Fibroblast of the aortic adventitia (primary cell): ENCODE measurements at places on chromosomes 3 and 15.
A peak's percentile ranks its signal among the peaks of the same experiment; 100 is the strongest.

- DNase-seq: no peak
Observed at GRCh38 chr15:76024021-76024768, 12.0 kb upstream of the NRG4 start.

DNA sequence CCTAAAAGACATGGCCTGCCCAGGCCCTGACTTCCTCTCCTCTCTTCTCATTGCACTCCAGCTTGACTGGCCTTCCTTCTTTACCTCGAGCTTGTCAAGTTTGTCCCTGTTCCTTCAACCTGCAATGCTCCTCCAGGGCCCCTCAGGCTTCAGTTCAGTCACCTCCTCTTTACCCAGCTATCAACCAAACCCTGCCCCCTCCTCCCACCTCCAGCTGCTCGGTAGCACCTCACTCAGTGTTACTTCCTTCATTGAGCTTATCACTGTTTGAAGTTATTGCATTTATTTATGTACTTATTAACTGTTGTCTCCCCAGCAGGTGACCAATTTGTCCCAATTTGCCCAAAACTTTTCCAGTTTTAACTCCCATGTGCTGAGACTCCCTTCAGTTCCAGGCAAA, 95.8 kb upstream of the UBE2E1 start:
- DNase-seq: no peak

DNA sequence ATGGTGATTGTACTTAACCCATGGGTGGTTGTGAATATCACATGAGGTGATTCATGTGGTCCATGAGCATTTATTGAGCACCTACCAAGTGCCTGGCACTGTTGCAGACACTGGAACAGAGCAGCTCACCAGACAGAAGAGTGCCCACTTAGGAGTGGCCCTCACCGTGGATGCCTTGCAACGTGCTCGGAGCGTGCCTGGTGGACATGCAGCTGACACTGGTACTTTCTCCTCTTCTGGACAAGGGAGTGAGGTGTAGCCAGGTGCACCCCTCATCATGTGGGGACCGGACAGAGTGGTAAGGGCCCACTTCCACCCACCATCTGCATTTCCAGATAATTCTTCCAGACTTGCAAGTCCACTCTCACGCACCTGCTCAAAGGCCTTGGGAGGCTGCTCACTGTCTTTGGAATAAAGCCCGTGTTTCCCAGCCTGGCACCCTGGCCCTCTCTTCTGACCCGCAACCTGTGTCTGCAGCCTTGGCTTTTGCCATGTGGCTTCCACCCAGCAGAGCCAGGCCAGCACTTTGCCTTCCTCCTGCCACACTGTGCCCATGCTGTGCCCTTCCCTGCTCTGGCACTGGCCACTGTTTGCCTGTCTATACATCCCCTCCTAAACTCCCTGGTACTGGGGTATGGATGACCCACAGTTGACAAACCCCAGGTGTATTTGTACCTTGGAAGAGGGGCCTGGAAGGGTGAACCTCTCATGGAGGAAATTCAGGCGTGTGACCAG, 90.9 kb upstream of the SEC13 start:
- no peak for DNase-seq

GRCh38 chr3:184982076-184982475, 170.1 kb downstream of the VPS8 start:
- DNase-seq: no peak

GRCh38 chr3:126515066-126515706, 2.4 kb downstream of the UROC1 start:
- no peak for DNase-seq

GRCh38 chr3:186107215-186108105, 1.4 kb downstream of the ETV5 start:
- DNase-seq: peak; percentile 72

DNA sequence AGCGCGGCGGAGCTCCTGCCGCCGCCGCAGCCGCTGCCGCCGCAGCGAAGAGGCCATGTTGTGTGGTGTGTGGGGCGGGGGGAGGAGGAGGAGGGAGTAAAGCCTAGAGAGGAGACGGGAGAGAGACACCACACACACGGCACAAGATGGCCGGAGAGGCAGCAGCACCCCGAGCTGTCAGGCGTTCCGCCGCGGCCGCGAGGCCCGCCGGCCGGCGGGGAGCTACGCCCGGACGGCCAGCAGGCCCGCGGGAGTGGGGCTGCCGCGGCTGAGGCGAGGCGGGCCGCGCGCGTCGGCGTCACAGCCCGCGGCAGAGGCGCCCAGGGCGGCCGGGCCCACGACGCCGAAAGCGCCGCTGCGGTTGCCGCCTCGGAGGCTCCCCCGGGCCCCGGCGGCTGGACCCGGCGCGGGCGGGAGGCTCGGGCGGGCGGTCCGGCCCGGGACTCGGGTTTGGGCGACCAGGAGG, 17.4 kb upstream of the CHD2 start:
- no peak for DNase-seq

GRCh38 chr3:185722881-185723280, 102.0 kb downstream of the IGF2BP2 start:
- no peak for DNase-seq

DNA sequence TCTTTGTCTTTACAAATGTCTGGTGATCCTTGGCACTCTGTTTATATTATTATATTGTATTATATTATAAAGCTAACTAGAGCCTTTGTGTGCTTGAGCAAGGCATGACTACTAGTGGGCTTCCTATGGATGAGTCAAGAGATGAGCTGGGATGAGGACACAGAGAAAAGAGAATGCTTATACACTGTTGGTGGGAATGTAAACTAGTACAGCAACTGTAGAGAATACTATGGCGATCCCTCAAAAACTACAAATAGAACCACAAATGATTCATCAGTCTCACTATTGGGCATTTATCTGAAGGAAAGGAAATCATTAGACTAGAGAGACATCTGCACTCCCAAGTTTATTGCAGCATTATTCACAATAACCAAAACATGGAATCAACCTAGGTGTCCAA, 40.8 kb upstream of the MED12L start:
- no peak for DNase-seq

GRCh38 chr15:91929509-91929908, 76.0 kb downstream of the SLCO3A1 start:
- peak; percentile 27 for DNase-seq

GRCh38 chr3:88824666-88825564, 282.5 kb upstream of the EPHA3 start:
- DNase-seq: no peak

- no peak for DNase-seq
Observed at GRCh38 chr3:56052188-56052587, 416.1 kb downstream of the ERC2 start.

- no peak for DNase-seq
Observed at GRCh38 chr3:149701206-149701976, 43.6 kb upstream of the WWTR1 start.

GRCh38 chr3:155690921-155691320, 54.0 kb downstream of the PLCH1 start:
- no peak for DNase-seq

DNA sequence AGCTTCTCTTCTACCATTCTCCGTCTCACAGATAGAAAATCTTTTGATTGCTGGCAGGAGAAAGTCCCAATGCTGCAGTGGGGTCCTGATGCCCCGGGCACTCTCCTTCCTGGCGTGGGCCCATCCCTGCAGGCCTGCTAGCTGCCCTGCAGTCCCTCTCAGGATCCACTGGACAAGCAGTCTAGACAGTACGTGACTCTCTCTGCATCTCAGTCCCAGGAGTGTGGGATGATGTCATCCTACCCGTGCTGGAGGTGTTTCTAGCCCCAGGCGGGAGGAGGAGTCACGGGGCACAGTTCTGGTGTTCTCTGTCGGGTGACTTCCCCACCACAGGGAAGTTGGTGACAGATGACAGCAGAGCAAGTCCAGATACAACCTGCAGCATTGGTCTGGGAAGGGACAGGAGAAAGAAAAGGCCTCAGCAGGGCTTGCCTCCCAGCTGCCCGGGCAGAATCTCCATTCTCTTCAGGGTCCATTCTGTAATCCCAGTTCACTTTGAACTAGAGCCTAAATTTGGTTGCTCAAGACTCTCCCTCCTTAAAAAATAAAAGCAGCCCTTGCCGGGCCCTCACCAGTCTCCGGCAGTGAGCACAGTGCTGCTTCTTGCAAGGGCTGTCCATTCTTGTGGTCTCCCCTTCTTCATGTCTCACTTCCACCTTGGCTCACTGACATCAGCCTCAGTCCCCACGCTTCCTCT, 30.6 kb downstream of the SLC28A1 start:
- DNase-seq: peak; percentile 80

GRCh38 chr3:29226706-29227105, 54.2 kb upstream of the RBMS3 start:
- DNase-seq: peak; percentile 44

- DNase-seq: no peak
Observed at GRCh38 chr3:16140894-16141285, 33.6 kb upstream of the GALNT15 start.

- no peak for DNase-seq
Observed at GRCh38 chr3:183082355-183082915, 16.9 kb downstream of the MCCC1 start.

GRCh38 chr3:11539677-11540076, 104.0 kb downstream of the VGLL4 start:
- no peak for DNase-seq

- no peak for DNase-seq
Observed at GRCh38 chr3:50415816-50416215, 56.5 kb upstream of the TMEM115 start.

DNA sequence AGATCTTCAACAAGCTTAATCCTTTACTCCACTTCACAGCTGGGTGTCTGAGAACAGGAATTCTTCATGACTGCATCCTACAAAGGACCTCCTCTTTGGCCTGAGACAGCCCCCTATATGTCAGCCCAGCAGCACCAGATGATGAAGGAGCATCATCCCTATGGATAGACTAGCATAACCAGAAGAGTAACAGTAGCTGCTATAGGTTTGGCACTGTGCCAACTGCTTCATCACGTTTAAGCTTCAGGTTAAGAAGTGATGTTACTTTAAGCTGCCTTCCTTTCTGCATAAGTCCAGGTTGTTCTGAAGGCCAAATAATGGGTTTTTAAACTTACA, 50.6 kb downstream of the CMSS1 start:
- DNase-seq: no peak

- DNase-seq: no peak
Observed at GRCh38 chr3:151768393-151768930, 34.7 kb downstream of the AADACL2 start.

- peak; percentile 87 for DNase-seq
Observed at GRCh38 chr3:195150181-195151118, 120.5 kb downstream of the XXYLT1 start.

- no peak for DNase-seq
Observed at GRCh38 chr3:150823277-150823676, 60.3 kb upstream of the SIAH2 start.

GRCh38 chr15:53911431-53911830, 66.8 kb upstream of the UNC13C start:
- no peak for DNase-seq

- DNase-seq: peak; percentile 67
Observed at GRCh38 chr15:82135638-82136037, 89.8 kb upstream of the MEX3B start.

GRCh38 chr15:75673426-75674235, 25.9 kb downstream of the SNX33 start:
- peak; percentile 80 for DNase-seq

- DNase-seq: no peak
Observed at GRCh38 chr15:27989427-27989826, 109.7 kb downstream of the OCA2 start.

DNA sequence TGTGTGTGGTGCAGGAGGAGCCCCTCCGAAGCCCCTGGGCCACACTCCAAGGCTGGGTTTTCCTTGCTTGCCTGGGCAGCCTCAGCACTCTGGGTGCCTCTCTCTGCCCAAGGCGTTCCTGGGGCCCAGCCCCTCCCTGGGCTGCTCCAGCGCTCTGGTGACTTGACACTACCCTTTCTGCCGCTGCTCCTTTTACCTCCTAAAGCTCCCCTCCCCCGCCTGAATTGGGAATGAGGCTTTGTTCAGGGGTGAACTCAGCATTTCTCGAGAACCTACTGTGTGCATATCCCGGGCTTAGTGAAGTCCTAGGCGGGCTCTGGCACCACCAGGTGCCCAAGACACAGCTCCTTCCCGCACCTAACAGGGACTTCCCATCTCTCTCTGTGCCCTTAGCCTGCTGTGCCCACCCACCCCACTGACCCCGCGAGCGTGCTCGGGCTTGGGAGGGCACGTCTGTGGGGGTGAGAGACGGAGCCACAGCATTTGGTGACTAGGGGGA, 1.2 kb upstream of the BAHD1 start:
- DNase-seq: no peak

DNA sequence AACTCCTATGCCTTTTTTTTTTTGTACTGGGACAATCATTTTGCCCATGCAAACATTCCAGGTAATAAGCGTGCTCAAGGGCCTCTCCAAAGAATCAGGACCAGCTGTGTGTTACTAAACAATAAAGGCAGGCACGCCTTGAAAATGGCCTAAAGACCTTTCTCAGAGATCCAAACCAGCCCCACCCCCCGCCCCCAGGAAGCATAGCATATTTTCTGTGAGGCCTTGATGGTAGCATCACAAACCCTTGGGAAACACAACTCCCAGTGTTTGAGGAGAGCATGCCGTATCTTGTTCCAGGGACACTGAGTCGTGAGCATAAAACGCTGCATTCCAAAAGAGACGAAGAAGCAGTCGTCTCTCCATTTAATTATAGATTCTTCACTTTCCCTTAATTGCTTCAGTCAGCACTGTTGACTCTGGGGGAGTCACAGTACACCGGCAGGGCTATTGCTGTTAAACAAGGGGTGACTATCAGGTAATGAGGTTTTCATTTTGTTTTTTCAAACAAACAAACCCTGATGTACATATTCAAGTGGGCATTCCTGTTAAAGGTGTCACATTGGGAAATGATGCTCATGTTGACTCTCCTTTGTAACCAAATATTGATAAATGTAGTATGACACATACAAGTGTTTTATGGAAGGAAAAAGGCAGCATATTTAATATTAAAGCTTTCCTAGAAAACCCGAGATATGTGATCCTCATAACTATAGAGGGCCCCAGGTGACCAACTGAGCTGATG, 4.4 kb upstream of the TPM1 start:
- no peak for DNase-seq

DNA sequence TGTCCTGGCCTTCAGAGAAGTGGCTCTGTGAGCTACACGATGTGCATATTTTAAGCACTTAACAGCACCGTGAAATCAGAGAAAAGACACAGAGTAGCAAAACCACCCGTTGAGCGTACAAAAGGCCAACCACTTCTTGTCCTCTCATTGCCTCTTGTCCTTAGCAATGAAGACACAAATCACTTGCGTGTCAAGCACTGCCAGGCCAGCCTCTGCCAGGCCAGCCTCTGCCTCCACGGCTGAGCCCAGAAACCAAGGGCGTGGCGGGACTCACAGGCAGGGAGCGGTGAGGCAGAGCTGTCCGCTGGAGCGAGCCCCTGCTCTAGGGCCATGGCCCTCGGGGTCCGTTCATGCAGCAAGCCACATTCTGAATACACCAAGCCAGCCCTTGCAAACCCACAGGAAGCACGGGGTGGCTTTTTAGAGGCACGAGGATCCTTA, 4.0 kb downstream of the MUC4 start:
- no peak for DNase-seq

DNA sequence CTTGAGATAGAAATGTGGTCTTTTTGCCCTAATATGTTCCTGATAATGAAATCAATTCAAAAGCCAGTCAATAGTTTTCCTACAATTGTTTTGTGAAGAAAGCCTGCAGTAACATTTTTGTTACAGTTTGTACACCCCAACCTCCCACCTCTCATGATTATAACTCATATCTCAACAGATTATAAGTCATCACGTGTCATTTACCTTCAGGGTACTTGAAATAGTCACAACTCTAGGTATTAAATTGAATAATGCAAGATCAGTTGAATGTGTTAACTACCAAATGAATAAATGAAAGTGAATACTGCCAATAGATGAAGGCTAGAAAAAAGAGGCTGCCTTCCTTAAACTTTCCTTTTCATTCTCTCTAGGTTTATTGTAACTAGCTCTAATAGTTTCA, 32.9 kb upstream of the CTDSPL2 start:
- DNase-seq: no peak
